GM23248 (cell line): ENCODE measurements at places on chromosomes 1 and 21. TPM values are rescaled to one million over a fixed set of nuclear protein-coding genes. Genes with fewer than 3 reads are reported as not detected.

- H3K27me3 ChIP-seq, result no peaks in the 10 kb centered on the region
- H3K4me1 ChIP-seq, result no peaks in the 10 kb centered on the region
- no peak overlapping the region for H3K4me3 ChIP-seq
- H3K27ac ChIP-seq, result no peak overlapping the region
Measured at GRCh38 chr21:41152147-41152546, 15.8 kb upstream of the BACE2 start.

- H3K27me3 ChIP-seq, result no peaks in the 10 kb centered on the region
- DNase-seq, result no peak
- H3K4me3 ChIP-seq, result no peak overlapping the region
Measured at GRCh38 chr1:41587791-41588190, 103.3 kb upstream of the EDN2 start.

GRCh38 chr1:228143480-228144192, 3.6 kb downstream of the GUK1 start:
- H3K4me3 ChIP-seq, result peak overlapping the region; percentile 19; the same call in 1 of the 2 replicates
- no peak for DNase-seq
- H3K4me1 ChIP-seq, result peaks cover 19% of the 10 kb centered on the region
- 0 out of 2 replicates have a peak overlapping the region, but pooled peaks have one; percentile 93 for H3K27ac ChIP-seq
- H3K27me3 ChIP-seq, result no peaks in the 10 kb centered on the region

The PLA2G2F gene
- total RNA-seq, result not detected in 2 replicates

DNA sequence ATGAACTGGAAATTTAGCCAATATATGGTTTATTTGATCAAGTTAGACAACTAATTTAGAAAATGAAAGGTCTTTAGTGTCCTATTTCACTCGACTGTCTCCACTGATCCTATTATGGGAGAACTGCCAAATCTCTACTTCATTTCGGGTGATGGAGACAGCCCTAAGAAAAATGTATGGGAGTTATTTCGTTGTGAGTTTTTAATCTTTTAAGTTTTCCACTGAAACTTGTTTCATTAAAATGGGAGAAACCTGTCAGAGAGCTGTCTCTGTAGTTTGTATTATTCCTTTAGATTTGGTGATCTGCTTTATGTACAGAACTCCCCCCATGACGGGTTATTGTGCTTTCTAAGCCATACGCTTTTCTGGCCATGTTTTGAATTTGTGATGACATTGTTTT, 899.7 kb downstream of the ADGRL2 start:
- H3K4me3 ChIP-seq, result no peak overlapping the region
- no peaks in the 10 kb centered on the region for H3K27me3 ChIP-seq
- no peaks in the 10 kb centered on the region for H3K36me3 ChIP-seq
- no peak for DNase-seq
- H3K4me1 ChIP-seq, result no peaks in the 10 kb centered on the region

GRCh38 chr1:37394574-37395464, 79.6 kb upstream of the ZC3H12A start:
- no peaks in the 10 kb centered on the region for H3K4me1 ChIP-seq
- no peak overlapping the region for H3K27ac ChIP-seq
- DNase-seq, result no peak
- H3K36me3 ChIP-seq, result no peaks in the 10 kb centered on the region
